ENCODE measurements at places on chromosomes 7 and 10.

GRCh38 chr10:98374217-98374985 lies 40.6 kb downstream of the PYROXD2 start:
- no peak for DNase-seq

GRCh38 chr7:5020098-5020497 lies 25.6 kb upstream of the RBAK start:
- DNase-seq: no peak

DNA sequence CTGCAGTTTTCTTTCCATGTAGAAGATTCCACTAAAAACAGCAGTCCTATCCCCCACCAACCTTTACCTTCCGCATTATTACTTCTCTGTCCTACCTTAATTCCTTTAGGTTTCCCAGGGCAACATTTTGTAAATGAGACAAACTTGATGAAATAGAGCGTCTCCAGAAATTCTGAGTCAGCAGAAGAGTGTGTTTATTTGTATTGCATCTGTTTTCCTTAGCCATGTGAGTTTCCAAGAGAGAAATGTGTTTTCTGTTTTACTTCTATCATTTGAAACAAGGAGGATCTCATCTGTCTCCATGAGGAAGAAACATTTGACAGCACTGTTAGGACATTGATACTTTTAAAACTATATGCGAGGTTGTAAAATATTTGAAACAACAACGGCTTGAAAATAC lies 244.2 kb upstream of the PLXDC2 start:
- no peak for DNase-seq

DNA sequence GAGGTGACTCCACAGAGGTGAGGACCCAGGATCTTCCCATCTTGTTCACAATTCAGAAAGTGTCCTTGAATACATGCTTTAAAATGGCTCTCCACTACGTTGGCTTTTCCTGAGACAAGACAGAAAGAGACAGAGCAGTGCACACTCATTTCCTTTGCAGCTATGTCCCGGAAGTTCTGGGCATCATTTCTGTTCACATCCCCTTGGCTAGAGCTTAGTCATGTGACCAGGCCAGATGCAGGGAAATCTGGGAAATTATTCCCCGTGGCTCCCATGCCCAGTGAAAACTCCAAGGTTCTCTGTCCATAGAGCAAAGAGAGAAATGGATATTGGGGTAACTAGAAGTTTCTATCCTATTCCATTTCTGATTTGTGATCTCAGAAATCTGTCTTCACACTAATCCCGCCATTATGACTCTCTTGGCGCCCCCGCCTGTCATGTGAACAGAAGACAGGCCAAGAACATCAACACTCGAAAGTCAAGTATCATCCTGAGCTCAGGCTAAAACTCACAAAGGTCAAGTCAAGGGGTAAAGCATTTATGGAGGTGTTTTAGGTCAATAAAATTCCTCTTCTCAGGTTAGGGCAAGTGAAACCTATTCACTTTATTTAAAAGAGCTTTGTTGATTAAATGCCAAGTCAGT lies 251.4 kb upstream of the HABP2 start:
- no peak for DNase-seq

DNA sequence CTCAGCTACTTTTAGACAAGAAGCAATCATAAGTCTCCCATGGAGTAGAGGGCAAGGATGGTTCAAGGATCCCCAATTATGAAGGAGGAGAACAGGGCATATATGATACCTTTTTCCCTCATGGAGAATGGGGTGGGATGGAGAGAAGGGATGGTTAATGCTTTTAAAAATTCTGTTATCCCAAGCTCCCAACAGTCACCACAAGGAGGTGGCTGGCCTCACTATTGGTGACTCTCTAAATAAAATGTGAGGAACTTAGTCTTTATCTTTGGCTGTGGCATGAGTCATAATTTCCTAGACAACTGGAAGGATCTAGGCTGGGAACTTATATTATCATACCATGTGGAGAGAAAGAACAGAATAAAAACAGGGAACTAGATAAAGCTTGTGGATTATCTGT lies 297.0 kb downstream of the PHTF2 start:
- no peak for DNase-seq

- no peak for DNase-seq
Observed at GRCh38 chr7:31077484-31078362, 25.6 kb downstream of the ADCYAP1R1 start.

DNA sequence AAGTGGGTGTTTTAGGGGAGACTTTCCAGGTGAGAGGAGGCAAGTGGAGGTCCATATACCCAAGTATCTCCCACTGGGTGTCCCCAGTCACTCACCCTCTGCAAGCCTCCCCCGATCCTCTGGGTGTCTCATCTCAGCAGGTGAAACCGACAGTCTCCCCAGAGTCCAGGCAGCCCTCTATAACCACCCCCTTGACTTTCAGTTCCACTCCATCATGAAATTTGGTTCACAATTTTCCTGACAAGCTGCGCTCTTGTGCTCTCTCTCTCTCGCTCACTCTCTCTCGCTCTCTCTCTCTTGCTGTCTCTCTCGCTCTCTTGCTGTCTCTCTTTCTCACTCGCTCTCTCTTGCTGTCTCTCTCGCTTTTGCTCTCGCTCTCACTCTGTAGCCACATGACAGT lies 8.1 kb upstream of the RABGEF1 start:
- DNase-seq: no peak

GRCh38 chr7:96100737-96101136 lies 221.2 kb downstream of the SLC25A13 start:
- DNase-seq: no peak

DNA sequence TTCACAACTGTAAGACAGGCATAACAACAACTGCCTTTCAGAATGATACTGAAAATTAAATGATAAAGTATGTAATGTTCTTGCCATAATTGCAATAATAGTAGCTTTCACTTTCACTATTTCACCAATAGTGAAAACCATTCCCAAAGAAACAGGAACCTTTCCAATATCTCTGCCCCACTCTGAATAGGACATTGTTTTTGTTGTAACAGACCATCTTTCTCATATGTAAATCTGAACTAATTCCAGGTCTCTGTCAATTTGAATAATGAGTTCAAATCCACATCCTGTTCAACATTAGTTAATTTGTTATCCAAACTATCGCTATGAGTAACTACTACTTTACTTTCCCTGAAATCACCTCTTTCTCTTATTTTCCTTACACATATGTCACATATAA lies 148.0 kb downstream of the LRRN3 start:
- DNase-seq: no peak

DNA sequence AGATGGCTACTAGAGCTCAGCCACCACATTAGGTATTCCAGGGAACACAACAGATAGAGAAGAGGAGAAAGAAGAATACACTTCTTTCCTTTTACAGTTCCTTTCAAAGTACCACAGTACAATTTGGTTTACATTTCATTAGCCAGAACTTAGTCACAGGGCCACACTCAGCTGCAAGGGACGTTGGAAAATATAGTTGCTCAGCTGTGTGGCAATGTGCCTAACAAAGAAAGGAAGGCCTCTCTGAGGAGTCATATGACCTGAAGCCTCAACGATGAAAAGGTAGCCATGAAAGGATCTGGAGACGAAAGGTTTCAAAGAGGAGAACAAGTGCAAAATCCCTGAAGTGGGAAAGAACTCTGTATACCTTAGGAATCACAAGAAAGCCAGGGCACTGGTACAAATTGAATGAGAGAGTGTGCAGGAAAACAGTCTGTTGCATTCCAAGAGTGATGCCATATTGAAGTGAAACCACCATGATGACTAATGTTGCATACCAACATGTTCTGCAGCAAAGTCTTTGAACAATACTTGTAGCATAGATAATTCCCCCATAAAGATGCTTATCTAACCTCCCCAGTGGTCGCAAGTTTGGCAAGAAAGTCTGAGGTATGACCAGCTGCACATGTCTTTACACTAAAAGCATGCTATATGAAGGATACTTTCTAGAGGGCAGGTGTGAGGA lies 278.9 kb downstream of the HPSE2 start:
- DNase-seq: no peak

GRCh38 chr10:114704679-114705078 lies 46.6 kb upstream of the ABLIM1 start:
- no peak for DNase-seq

DNA sequence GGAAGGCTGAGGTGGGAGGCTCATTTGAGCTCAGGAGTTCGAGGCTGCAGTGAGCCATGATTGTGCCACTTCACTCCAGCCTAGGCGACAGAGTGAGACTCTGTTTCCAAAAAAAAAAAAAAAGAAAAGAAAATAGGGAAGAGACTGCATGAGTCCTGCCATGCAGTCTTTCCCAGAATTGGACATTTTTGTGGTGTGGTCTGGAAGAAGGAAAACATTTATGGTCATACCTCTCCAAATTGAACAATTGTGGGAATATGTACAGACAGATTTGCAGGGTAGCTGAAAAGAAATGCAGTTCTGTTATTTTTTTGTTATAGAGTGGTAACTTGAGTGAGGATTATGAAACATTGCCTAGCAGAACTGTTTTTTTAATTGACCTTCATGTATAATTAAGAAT lies 198.1 kb downstream of the AUTS2 start:
- no peak for DNase-seq
